ENCODE measurements at places on chromosomes 2 and 18.

DNA sequence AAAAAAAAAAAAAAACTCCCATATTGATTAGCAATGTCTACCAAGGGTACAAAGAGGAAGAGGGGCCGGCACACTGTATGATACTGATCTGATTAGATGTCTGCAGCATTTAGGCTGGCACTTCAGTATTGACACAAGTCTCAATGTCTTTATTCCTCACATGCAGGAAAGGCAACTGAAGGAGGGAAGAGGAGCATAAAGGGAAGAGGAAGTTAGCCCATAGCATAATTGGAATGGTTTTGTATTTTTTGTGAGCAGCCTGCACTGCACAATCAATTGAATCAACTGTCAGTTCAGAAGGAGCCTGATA, 79.0 kb downstream of the DNER start:
- DNase-seq: no peak

DNA sequence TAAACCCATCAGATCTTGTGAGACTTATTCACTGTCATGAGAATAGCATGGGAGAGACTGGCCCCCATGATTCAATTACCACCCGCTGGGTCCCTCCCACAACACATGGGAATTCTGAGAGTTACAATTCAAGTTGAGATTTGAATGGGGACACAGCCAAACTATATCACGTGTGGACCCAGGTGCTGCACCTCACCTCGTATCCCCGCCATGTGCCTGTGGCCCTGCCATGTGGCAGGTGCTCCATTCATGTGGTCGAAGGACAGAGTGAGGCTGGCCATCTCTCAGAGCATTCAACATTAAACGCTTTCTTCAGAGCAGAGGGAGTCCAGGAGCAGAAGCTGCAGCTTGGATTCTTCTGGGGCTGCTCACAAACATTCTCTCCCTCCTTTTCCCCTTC, 32.3 kb downstream of the MROH2A start:
- DNase-seq: no peak

DNA sequence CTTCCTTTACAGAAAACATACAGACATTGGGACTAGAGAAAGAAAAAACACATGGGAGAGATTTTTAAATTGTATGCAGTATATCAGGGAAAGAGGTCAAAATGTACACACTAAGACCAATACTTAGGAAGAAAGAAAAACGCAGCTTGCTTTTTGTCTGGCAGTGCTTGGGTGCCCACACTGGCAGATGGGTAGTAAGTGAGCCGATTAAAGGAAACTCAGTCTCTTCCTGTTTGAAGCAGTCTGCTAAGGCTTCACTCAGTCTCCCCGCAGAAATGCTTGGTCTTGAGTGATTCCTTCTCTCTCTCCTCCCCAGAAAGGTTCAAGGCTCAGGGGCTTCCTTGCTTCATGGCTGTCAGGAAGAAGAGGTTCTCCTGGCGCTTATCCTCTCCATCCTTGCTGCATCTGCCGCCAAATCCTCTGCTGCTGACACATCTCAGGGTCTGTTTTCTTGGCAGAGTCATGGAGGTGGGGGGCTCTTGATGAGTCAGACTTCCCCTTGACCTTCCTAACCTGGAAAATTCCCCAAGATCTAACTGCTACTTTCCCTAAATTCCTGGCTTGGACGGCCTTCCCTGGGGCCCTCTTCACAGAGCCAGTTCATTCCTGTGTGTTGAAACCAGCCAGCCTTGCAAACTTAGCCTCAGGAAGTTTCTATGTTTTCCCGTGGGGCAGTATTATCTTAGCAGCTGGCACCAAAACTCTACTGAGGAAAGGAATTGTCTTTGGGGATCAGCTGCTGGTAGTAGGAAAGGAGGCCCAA, 10.5 kb upstream of the TMSB10 start:
- peak; percentile 43 for DNase-seq

DNA sequence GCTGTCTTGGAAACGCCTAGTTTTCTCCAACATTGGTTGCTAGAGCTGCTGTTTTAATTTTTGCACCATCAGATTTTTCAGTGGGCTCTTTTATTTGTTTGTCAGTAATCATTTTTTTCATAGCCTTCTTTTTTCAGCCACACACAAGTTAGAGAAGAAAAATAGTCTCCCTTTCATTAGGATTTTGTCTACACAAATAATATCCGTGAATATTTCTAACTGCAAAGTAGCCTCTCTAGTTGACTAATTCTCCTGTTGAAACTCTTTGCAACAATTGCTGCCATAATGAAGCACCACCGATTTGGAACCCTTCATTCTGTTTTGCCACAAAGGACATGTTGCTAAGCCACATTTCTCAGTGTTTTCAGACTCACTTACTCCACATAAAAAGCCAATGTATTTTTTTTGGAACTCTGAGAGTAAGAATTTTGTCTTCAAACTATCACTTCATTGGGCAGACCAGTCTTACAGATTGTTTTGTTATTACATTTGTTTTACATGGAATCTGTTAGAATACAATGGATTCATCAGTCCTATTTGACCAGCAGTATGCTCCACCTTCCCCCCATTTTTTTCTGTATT, 9.6 kb downstream of the KCNJ3 start:
- DNase-seq: no peak

DNA sequence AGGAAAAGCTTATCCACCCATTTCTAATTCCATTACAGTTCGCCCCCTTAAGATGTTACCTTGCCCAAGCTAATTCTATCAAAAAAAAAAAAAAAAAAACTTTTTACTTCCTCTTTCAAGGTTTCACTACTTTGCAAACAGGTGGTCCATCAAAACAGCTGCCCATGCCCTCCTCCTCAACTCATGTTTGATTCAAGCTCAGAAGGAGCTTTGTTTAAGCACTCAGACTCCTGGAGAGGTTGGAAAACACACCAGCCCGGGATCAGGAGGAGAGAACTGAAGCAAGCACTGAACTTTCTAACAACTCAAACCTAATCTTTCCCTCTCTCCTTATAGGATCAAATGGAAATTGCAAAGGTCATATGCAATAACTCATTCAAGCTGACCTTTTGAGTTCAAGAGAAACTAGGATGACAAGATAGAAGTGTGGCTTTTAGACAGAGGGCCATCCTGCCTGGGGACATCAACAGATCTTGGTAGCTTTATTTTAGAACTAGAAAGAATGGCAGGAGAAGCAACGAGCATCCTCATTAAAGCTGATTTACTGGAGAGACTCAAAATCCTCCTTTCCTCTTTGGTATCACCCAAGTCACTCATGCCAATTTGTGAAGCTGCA, 28.3 kb upstream of the FZD7 start:
- no peak for DNase-seq

DNA sequence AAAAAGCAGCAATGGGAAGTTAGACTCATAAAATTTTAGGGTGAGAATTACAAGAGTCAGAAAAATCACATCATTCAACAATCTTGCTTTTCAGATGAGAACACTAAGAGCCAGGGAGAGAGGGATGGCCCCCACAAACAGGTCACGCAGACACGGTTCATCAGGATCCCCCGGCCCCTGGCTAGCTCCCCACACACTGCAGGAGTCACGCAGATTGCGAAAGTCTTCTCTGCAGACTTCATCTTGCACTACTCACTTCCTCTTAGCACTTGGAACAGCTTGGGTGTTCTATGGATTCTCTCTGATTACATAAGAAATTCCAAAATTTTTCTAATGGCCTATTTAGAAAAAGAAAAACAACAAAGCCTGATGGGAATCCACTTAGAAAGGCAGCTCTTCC, 21.6 kb upstream of the SULT1C2 start:
- no peak for DNase-seq

DNA sequence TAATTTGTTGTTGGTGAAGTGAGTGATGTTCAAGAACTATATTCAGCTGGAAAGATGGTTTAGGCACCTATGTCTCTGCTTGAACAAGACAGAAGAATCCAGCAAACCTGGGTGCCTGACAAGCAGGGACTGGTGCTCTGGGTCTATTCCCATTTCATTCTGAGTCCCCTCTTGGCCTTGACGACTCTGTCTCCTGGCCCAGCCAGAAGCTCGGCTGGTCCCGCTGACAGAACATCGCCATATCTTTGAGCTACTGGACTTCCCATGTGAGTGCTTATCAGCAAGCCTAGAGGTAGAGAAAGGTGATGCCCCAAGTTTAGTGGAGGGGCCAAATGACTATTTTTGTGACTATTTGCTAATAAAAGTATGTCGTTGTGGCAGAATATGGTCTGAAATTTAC, 48.2 kb downstream of the SDC1 start:
- no peak for DNase-seq

- no peak for DNase-seq
Observed at GRCh38 chr2:46539327-46540276, 60.2 kb downstream of the TMEM247 start.

GRCh38 chr2:218271487-218271797, 1.1 kb downstream of the PNKD start:
- DNase-seq: no peak

DNA sequence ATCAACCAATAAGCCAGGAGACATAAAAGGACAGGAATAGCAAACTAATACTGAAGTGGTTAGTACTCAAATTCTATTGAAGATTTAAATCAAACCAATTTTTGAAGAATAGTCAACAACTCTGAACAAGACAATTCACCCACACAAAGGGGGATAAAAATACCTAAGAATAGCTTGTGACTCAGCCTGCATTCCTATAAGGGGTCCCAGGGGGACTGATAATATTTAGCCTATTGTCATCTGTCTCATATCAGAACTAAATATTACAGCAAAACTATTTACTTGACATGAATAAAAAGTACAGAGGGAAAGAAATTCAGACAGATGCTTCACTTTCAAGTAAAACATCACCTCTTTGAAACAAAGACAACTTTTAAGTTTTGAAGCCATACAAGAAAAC, 7.7 kb downstream of the ITSN2 start:
- DNase-seq: no peak

GRCh38 chr18:48059455-48060010, 129.1 kb upstream of the SMAD2 start:
- DNase-seq: no peak

DNA sequence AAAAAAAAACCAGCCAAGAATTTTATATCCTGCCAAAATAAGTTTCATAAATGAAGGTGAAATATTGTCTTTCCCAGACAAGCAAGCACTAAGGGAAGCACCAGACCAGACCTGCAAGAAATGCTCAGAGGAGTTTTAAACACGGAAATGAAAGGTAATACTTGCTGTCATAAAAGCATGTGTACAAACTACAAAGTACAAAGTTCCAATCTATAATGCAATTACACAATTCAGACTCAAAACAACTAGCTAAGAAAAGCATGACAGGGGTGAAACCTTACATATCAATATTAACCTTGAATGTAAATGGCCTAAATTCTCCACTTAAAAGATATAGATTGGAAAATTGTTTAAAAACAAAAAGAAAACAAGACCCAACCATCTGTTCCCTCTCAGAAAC, 45.0 kb upstream of the ASXL3 start:
- DNase-seq: no peak

- DNase-seq: no peak
Observed at GRCh38 chr18:75827751-75828287, 400.3 kb upstream of the SMIM21 start.

DNA sequence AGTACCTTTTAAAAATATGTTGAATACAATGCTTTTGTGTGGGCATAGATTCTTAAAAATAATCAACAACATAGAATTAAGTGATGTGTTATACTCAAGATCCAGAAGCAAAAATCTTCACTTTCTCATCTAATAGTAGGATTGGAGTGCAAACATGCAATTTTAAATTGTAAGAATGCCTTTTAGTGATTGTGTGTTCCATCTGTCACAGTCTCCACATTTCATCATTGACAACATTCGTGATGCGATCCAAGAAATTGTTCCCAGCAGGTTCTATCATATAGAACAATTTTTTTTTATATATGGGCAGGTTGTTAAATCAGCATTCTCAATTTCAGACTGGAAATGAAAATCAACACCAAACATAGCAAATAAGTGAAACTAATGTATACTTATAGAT, 1671.8 kb upstream of the SLC39A10 start:
- no peak for DNase-seq

- no peak for DNase-seq
Observed at GRCh38 chr2:40346535-40347354, 105.1 kb downstream of the SLC8A1 start.

DNA sequence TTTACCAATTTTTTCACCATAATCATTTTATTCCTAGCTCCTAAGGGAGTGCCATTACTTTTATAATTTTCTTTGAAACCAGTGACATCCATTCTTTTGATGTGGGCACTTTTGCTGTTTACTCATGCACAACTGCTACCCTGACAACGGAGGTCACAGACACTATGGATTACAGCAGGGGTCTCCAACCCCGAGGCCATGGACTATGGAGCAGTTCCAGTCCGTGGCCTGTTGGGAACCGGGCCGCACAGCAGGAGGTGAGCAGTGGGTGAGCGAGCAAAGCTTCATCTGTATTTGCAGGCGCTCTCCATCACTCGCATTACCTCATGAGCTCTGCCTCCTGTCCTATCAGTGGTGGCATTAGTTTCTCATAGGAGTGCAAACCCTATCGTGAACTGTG, 34.6 kb downstream of the PRPF40A start:
- DNase-seq: no peak

GRCh38 chr18:12291161-12291560, 16.9 kb upstream of the TUBB6 start:
- DNase-seq: no peak

DNA sequence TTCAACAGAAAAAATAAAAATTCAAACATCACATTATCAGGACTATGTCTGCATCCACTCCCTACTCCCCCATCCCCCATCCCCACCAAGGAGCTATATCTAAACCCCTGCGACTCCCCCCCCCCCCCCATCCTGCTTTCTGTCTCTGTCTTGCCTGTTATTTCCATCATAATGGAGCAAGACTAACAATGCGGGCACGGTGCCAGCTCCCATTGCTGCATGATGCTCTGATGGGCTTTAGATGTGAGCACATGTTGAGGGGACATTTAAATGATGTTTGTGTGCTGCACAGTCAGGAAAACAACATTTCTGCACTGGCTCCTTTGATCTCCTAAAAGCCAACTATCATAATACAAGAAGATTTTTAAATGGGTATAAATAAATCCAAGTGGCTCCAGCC, 644.2 kb upstream of the SETBP1 start:
- DNase-seq: no peak

- DNase-seq: no peak
Observed at GRCh38 chr2:213032607-213033006, 118.8 kb downstream of the IKZF2 start.

GRCh38 chr2:41990245-41990644, 57.6 kb upstream of the PKDCC start:
- no peak for DNase-seq

GRCh38 chr2:83370419-83370762, 1088.7 kb downstream of the SUCLG1 start:
- no peak for DNase-seq

- DNase-seq: no peak
Observed at GRCh38 chr2:101293544-101293943, 15.0 kb downstream of the RNF149 start.

DNA sequence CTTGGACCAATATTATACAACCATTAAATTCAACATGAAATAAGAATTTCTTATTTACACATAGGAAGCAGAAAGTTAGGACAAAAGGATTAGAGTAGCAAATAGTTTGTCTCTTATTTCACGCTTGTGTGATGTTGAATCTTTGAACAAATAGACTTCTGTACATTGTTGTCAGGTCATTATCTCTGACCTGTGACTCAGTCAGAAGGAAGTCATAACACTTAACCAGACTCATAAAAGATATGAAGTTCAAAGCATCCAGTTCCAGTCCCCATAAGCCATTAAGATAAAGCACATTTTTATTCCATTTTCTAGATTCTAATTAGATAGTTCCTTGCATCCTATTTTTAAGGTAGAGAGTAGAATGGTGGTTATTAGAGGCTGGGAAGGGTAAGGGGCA, 130.8 kb downstream of the UPP2 start:
- no peak for DNase-seq
